HT-29 (cell line): ENCODE measurements at places on chromosomes 11 and 22.

DNA sequence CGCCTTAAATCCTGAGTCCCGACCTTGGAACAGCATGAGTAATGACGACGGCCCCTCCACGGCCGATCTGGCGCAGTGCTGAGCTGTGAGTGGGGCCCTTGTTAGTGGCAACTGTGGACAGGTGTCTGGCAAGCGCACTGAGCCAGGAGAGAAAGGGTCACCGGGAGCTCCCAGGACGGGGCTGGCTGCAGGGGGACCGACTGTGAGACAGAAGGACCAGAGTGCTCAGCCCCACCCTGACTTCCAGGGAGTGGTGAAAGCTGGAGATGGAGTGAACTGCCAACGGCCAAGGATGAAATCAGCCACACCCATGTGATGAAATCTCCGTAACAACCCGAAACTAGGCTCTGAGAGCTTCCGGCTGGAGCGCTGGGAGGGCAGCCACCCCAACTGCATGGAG, 228.6 kb downstream of the BRD1 start:
- DNase-seq = no peak

DNA sequence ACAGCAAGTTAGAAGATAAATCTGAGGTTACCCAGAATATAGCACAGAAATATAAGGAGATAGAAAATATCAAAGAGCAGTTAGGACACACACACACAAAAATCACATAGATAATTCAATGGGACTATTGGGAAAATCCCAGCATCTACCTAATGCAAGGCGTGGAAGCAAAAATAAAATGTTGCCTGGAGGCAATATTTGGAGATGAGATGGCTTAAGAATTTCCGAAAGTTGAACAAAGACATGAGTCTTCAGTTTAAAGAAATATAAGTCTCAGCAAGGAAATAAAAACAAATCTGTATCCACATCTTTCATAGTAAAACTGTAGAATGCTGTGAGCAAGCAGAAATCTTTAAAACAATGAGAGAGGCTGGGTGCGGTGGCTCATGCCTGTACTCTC, 29.5 kb upstream of the ACR start:
- DNase-seq = no peak

DNA sequence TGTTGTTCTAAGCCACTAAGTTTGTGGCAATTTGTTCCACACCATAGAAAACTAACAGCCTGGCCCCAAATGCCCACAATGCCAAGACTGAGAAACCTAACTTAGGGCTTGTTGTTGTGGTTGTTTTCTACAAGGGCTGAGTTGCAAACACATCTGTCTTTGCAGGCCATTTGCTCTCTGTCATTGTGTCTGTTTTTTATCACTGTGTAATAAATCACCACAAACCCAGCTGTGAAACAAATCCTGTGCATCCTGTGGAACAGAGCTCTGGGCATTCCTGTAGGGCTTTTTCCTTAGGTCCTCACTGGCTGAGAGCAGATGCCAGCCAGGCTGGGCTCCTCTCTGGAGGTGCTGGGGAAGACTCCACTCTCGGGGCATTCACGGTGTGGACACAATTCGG, 15.7 kb upstream of the SYT8 start:
- DNase-seq = no peak

DNA sequence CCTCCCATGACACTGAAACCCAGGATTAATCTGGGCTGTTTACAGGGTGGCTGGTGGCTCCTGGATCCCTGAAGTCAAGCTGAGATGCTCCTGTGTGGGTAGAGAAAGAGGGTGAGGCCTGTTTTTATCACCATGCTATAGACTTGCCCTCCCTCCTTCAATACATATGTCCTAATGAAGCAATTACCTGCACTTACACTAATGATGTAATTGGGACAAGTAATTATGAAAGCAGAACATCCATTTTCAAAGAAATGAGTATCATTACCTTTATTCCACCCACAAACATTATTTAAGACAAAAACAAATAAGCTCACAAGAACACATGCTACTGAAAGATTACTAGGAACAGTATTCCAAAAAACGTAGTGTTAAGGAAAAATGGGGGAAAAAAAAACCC, 64.3 kb upstream of the CHRM4 start:
- DNase-seq = no peak

DNA sequence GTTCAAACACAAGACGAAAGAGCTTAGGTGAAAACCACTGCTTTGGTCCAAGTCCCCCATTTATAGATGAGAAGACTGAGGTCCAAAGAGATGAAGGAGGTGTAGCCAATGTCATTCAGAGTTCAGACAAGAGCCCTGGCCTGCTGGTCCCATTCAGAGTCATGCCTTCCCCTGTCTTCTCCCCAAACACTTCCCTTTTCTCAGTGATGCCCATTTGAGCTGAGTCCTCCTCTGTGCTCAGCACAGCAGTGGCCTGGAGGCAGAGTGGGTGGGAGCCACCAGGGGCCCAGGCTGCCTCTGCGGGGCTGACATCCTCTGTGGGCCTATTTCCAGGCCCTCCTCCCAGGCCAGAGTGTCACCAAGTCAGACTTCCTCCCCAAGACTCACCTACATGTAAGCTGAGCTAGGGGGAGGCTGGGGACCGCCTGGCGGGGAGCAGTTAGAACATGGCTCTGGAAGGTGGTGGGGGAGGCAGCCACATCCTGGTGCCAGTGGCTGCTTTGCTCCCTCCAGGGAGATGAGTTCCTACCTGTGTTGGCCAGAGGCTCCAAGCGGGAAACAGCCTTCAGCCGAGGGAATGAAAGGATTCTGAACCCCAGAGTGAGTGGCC, 22.4 kb upstream of the LRRC10B start:
- DNase-seq = no peak
